ENCODE measurements at places on chromosomes 3 and 15. TPM values are rescaled to one million over a fixed set of nuclear protein-coding genes. Genes with fewer than 3 reads are reported as not detected.

TRAT1 gene
- total RNA-seq = not detected

CKMT1A gene
- not detected for total RNA-seq

ALPK3 gene
- total RNA-seq = 15.3 TPM

HYAL2 gene
- 163 TPM for total RNA-seq

CHRFAM7A gene
- 3.0 TPM for total RNA-seq

CLSTN2 gene
- total RNA-seq = 92.3 TPM

FBN1 gene
- total RNA-seq = 137 TPM

SERINC4 gene
- not detected for total RNA-seq

TKT gene
- 835 TPM for total RNA-seq

GOLGA6L1 gene
- not detected for total RNA-seq

TIGIT gene
- not detected for total RNA-seq

DUSP7 gene
- total RNA-seq = 25.4 TPM

SLC28A2 gene
- not detected for total RNA-seq

GOLGA8G gene
- total RNA-seq = not detected

LMAN1L gene
- total RNA-seq = not detected

SOX2 gene
- not detected for total RNA-seq

TUBGCP5 gene
- 7.9 TPM for total RNA-seq

IMPG2 gene
- total RNA-seq = 0.16 TPM

RNF168 gene
- total RNA-seq = 10.3 TPM

SELENOK gene
- total RNA-seq = 13.6 TPM

SCN5A gene
- 0.76 TPM for total RNA-seq

CADPS gene
- total RNA-seq = not detected

SCG3 gene
- not detected for total RNA-seq

CCDC54 gene
- not detected for total RNA-seq

MRPL47 gene
- total RNA-seq = 34.7 TPM

HIGD2B gene
- total RNA-seq = not detected

DOCK3 gene
- 0.13 TPM for total RNA-seq

AP3B2 gene
- 0.16 TPM for total RNA-seq

LIPH gene
- 0.13 TPM for total RNA-seq

SH2D7 gene
- not detected for total RNA-seq

KBTBD13 gene
- total RNA-seq = not detected

GOLGA8J gene
- total RNA-seq = not detected

DNAH12 gene
- not detected for total RNA-seq

SLC30A4 gene
- total RNA-seq = 6.7 TPM

TGM4 gene
- 0.65 TPM for total RNA-seq
